ENCODE measurements at places on chromosomes 12 and 14. TPM values are rescaled to one million over a fixed set of nuclear protein-coding genes. Genes with fewer than 3 reads are reported as not detected.

- no peak for DNase-seq
Measured at GRCh38 chr14:100433428-100433814, 110.3 kb downstream of the SLC25A47 start.

GRCh38 chr14:88194531-88194930, 128.5 kb downstream of the KCNK10 start:
- no peak for DNase-seq

The ARPC3 gene
- 297 TPM for total RNA-seq

The TMEM229B gene
- 1.4 TPM for total RNA-seq
